ENCODE measurements at places on chromosomes 2 and 18.

DNA sequence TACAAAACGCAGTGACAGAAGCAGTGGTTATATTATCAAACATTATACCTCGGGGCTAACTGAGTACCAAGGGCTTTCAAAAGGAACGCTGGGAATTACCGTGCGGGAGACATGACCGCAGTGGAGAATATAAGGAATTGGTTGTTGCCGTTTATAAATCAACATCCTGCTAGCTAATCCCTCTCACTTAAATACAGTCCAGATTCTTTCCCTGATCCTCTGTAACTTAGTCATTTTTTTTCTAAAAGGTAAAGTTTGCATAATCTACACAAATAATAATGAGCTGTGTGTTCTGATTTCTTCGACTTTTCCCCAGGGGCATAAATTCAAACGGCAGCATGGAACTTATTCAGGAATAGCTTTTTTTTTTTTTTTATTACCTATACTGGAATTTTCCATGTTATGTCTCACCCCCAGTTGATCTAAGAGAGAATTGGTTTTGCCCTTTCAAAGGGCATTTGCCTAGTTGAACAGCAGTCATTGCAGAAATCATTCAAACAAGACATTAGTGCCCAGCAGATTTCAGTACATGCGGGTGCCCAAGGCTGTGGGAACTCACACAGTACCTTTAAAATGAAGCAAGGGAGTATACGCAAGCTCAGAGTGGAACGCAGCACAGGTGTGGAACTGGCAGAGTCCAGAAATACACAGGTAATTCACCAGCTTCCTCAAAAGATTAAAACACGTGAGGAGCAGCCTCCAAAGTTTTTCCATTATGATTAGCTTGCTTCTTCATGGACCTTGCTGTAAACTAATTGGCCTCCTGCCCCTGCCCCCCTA, 63.9 kb downstream of the SMIM21 start:
- DNase-seq = no peak

- DNase-seq = no peak
These were observed 125.2 kb downstream of the SH3BP4 start for GRCh38 chr2:235077046-235077445.

GRCh38 chr2:119208791-119209203, 14.8 kb upstream of the STEAP3 start:
- DNase-seq = no peak

GRCh38 chr2:226638576-226638975, 161.0 kb downstream of the IRS1 start:
- no peak for DNase-seq

DNA sequence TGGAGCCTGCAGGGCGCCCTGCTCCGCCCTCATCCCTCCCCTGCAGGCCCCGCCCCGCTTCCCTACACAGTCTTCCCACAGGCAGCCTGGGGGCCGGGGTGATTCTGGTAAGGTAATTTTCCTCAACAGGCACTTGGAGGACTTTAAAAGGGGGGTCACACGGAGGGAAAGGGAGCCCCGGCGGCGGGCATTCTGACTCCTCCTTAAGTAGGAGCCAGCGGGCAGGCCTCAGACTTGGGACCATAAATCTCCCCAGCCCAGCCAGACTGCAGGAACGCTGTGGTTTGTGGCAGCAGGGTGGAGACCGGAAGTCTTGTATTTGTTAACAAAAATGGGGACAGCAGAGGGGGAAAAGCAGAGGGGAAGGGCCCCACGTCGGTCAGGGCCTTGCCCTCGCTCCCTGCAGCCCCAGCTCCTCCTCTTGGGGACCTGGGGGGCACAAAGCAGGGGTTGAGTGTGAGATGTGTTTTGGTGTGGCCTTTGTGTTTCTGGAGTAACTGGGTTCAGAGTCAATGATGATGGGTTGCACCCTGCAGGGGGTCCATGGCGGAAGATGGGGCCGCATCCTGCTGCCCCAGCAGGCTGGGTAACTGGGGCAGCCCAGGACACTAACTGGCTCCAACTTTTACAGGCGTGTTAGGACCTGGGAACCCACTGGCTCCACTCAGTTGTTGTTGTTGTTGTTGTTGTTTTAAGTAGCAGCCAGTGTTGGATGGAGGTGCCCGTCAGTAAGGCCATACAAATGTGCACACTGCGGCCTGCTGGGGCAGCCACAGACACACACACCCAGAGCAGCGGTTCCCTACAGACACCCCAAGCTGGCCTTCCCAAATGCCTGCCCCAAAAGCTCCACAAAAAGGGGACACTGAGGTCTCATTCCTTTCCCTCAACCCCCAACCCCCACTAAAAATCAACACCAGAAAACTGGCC, 27.7 kb downstream of the SMAD7 start:
- DNase-seq = no peak

- DNase-seq = no peak
These were observed 86.6 kb downstream of the CCBE1 start for GRCh38 chr18:59610546-59611140.

GRCh38 chr18:13454363-13455150, 236.0 kb downstream of the LDLRAD4 start:
- no peak for DNase-seq

DNA sequence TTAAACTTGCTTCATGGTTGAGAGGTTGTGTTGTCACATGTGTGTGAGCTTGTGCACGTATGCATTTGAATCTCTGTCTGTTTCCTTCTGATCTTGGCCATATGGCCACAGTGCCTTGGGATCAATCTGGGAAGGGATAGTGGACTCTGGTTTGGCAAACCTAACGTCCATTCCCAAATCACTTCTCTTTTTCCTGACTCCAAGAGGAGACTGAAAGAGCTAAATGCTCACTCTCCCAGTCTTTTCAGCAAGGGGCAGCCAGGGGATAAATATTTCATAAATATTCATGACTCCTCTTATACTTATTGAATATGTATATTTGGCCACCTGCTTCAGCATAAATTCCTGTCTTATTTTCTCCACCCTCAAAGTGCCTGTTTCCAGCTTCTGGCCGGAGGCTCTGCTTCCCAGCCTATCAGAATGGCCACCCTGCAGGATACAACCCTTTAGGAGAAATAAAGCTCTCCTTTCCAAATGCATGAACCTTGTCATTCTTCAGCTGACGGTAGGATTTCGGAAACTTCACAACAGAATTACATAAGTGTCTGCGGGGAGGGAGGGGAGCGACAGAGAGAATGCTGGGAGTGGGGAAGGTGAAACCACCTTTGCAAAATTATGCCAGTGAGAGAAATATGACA, 112.2 kb upstream of the COPS8 start:
- no peak for DNase-seq

- no peak for DNase-seq
These were observed 3.6 kb downstream of the METTL21A start for GRCh38 chr2:207621501-207622039.

- no peak for DNase-seq
These were observed 4.8 kb upstream of the TTC39C start for GRCh38 chr18:24009651-24010333.

GRCh38 chr2:207474863-207475485, 54.8 kb upstream of the CREB1 start:
- DNase-seq = peak; percentile 47

DNA sequence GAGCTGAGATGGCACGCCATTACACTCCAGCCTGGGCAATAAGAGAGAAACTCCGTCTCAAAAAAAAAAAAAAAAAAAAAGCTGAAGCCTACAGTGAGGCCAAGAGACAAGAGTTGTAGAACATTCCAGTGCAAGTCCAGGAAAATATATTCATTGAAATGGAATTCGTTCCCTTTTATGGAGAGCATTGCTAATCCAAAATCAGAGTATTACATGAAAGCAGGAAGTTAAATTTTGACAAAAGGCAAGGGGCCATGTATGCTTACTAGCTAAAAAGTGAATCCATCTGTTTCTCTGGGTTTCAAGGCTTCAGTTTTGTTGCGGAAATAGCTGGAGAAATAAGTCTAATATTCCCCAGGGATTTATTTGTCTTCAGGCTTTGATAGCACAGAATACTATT, 471.7 kb downstream of the THSD7B start:
- no peak for DNase-seq

GRCh38 chr18:39966275-39966674, 1988.8 kb upstream of the PIK3C3 start:
- no peak for DNase-seq

GRCh38 chr2:75605770-75606529, 40.6 kb upstream of the MRPL19 start:
- peak; percentile 69 for DNase-seq

DNA sequence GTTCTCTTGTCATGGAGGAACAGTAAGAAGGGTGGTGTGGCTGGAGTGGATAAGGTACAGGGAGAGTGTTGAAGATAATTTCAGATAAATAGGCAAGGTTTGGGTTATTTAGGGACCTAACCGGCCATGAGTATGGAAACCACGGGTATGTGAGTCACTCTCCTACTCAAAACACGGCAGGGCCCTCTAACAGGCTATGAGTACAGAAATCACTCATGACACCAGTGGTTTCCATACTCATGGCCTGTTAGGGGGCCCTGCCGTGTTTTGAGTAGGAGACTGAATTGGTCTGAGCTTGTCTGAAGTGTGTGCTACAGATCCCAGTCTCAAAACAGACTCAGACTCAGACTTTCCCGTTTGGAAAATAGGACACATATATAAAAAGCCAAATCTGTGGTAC, 428.4 kb upstream of the HNMT start:
- no peak for DNase-seq

- no peak for DNase-seq
These were observed 15.2 kb upstream of the FAHD2A start for GRCh38 chr2:95387358-95387757.

DNA sequence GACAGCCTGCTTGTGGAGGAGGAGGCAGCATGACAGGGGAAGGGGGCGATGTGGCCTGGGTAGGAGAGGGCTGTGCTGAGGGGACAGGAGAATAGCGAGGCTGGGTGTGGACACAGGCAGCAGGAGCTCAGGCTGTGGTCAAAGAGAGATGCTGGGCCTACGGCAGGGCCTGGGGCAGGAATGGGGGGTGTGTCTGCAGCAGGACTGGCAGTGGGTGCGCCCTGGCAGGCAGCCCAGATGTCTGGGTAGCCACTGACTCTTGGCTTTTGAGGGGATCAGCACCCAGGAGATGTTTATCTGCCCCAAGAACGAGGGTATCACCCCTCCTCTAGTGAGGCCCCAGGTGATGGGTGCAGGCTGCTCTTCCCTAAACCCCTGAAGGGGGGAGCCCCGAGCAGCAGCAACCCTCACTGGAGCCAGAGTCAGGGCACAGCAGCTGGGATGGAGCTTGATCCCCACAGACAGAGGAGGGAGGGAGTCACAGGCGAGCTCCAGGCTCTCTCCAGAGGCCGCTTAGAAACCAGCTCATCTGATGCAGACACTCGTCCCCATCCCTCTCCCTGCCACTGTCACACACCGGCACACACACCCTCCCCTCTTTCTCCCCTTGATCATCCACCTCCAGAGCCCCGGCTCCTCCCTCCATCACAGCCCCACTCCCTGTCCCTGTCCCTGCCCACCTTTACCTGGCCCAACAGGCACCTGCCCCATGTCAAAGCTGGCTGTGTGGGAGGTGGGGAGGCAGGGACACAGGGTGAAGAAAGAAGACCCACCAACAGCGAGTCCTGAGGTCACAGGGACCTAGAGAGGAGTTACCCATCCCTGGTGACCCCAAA, 29.8 kb upstream of the TNS1 start:
- no peak for DNase-seq

- DNase-seq = no peak
These were observed 17.2 kb upstream of the KLHL29 start for GRCh38 chr2:23367760-23368159.

DNA sequence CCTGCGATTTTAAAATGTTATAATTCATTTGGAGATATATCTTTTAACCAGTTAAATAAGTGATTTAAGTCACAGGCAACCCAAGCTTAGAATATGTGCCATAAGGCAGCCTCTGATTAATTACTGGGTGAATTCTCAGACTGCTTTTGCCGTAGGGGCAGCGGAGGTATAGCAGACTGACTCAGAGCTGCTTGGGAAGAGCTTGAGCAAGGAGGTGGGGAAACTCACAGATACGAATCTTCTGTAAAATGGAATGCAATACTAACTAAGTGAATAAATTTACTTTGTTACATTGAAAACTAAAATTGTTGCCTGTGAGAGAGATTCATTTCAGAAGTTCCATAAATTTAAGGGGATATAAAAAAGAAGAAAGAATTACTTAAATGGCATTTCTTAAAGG, 115.4 kb downstream of the KYNU start:
- DNase-seq = no peak

DNA sequence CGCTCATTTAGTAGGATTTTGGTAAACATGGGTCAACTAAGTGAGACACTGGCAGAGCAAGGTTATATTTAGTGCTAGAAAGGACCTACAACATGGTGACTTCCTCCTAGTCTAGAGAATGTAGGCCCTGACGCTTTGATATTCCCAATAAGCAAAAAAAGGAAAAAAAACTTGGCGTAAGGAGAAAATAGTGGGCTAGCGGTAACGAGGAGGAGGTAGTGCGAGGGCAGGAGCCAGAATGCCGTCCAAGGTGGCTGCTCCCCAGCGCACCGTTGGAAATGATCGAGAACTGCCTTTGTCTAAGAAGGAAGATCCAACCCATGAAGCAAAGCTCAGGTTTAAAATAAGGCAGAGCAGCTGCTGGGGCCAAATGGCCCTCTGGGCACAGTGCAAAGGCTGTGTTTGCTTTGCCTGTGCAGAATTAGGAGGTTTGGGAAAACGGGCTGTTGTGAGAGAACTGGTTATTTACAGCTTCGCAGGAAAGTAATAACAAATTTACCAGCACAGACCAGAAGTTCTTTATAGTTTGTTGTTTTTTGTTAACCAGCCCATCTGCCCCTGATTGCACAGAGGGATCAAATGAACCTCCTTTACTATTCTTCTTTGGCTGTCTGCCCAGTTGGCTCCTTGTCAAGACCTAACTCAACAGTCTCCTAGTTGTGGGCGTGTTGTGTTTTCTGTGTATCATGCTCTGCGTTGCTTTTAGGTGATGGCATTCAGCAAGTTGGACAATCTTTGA, 86.6 kb downstream of the ITGB1BP1 start:
- peak; percentile 93 for DNase-seq

GRCh38 chr2:19357402-19358241, 801 bp downstream of the OSR1 start:
- DNase-seq = no peak

- peak; percentile 31 for DNase-seq
These were observed 42.4 kb upstream of the DDX18 start for GRCh38 chr2:117771969-117772630.

DNA sequence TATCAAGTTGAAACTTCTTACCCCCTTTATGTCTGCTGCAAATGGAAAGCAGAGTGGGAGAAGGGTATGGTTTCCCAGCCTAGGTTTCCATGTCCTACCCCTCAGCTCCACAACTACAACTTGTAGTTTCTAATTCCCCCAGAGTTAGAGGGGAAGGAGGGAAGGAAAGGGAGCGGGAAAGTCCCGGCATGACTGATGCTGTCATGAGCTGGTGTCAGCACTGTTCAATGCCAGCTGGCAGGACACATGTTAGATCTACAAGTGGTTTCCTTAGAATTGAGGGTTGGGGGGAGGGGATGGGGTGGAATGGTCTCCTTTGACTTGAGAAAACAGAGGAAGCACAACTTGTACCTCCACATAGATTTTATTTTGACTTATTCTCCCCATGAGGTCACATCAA, 194.0 kb downstream of the MBD2 start:
- no peak for DNase-seq
